Activated CD4-positive, alpha-beta T cell treated with anti-CD3 and anti-CD28 coated beads for 36 hours (primary cell): ENCODE measurements at places on chromosomes 6 and 20.

- DNase-seq: no peak
Observed at GRCh38 chr6:119444642-119445557, 95.3 kb upstream of the MAN1A1 start.

DNA sequence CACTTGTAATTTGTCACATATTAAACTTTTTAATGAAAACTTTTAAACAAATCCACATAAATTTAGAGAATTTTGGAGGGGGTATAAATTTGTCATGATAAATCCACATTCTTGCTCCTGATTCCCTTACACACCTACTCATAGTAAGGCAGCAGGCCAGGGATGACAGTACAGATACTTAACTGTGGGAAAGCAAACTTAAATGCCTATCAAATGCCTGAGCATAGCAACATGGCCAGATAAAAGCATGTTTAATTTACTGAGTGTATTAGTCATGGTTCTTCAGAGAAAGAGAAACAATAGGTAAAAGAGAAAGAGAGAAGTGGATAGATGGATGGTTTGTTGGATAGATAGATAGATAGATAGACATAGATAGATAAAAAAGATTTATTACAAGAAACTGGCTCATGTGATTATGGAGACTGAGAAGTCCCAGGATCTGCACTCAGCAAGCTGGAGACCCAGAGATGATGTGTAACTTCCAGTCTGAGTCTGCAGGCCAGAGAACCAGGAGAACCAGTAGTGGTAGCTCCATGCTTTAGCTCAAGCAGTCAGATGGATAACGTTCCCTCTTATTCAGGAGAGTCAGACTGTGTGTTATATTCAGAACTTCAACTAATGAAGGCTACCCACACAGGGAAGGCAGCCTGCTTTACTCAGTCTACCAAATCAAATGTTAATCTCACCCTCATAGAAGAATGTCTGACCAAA lies 15.9 kb upstream of the ADGRF1 start:
- no peak for DNase-seq

GRCh38 chr20:61763740-61764400 lies 301.8 kb downstream of the TAF4 start:
- DNase-seq: no peak

DNA sequence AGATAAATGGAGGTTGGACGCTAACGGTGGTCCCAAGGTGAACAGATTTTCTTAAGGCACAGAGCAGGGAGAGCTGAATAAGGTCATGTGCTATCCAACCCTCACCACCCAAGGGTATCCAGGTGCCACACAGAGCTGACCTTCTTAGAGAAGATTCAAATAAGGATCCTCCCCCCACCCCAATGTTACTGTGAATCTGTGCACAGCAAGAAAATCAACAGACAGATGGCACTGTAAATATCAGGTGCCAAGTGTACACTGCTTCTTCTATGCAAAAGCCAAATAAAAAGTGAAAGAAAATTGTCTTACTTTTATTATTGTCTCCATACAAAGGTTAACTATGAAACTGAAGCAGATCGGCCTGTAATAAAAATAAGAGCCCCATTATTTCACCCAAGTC lies 96.9 kb downstream of the PAK5 start:
- DNase-seq: no peak

- DNase-seq: no peak
Observed at GRCh38 chr20:48803176-48804053, 24.4 kb downstream of the PREX1 start.

GRCh38 chr20:44576297-44576696 lies 6.1 kb upstream of the PKIG start:
- peak; percentile 34 for DNase-seq

DNA sequence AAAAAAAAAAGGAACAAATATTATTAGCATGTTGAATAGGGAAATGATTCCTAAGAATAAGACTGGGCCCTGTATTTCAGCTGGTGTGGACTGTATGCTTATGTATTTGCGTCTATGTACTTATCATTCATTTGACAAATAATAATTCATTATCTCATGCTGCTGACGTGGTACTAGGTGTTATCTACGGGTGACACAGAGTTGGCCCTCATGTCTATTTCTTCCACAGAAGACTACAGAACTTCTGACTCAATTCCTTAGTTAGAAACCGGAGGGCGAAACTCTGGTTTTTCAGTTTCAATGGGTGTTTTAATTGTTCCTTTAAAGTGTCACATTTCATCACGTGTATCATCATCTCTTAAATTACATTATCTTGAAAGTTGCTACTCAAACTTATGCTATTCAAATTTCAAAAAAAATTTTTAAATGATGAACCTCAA lies 305.9 kb downstream of the CLIC5 start:
- peak; percentile 63 for DNase-seq

GRCh38 chr20:59231124-59231804 lies 67.6 kb downstream of the ZNF831 start:
- no peak for DNase-seq

DNA sequence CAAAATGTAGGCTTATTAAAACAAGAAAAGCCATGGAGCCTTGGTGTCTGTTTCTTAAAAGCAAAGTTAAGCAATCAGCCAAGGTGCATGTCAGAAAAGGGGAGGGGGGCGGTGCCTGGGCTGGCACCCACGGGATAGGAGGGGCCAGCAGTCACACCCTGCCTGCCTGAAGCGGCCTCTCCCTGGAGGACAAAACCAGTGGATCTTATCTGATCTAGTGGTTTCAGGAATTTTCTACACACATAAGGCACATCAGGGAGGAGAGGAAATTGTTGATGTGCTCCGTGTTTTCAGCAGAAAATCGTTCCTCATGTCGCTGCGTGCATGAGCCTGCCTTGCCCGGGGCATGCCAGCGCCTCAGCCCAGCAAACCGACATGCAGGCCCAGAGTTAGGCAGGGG lies 276.4 kb downstream of the TAF4 start:
- no peak for DNase-seq

GRCh38 chr20:64065974-64066343 lies 3.0 kb downstream of the TCEA2 start:
- peak; percentile 84 for DNase-seq

DNA sequence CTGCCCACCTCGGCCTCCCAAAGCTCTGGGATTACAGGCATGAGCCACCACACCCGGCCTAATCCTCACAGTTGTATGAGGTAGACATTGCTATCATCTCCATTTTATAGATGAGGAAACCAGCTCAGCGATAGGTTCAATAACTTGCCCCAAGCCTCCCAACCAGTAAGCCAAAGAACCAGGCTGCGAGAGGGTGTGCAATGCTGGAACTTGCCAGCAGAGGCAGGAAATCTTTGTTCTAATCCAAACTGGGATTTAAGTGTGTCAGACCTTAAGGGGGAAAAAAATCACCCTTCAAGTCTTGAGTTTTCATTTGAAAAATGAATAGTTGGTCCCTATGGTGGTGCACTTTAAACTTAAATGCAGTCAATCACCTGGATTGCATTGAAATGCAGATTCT lies 20.1 kb upstream of the RNGTT start:
- peak; percentile 25 for DNase-seq

DNA sequence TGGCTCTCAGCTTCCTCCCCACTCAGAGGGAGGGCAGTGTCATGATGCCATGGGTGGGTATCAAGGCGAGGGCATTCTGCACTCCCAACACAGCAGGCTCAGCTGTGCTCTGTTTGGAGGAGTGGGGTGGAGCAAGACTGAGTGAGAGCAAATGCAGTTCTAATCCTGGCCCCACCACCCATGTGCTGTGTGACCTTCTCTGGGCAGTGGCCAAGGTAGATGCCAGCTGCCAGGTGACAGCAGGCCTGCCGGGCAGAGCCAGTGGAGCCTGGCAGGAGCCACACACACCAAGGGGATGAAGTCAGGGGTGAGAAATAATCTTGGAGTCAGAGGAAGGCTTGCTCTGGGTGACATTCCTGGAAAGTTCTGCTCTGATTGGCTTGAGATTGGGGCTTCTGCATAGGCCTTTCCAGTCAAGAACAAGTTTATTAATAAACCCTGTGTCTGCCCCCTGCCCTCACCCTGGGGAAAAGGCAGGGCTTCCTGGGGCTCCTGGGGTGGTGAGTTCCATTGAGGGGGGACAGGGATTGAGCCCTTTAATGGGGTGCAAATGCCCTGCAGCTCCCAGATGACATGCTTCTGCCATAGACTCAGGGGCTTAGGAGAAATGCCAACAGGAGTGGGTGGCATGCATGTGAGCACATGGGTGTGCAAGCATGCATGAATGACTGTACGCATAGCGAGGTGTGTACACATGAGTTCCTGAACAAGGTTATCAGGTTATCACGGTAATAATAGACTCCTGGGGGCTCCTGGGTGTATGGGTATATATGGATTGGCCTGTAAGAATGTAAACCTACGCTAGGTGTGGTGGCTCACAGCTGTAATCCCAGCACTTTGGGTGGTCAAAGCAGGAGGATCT lies 134.2 kb downstream of the MRPL14 start:
- no peak for DNase-seq

- DNase-seq: no peak
Observed at GRCh38 chr6:99645986-99646385, 39.4 kb downstream of the PRDM13 start.

DNA sequence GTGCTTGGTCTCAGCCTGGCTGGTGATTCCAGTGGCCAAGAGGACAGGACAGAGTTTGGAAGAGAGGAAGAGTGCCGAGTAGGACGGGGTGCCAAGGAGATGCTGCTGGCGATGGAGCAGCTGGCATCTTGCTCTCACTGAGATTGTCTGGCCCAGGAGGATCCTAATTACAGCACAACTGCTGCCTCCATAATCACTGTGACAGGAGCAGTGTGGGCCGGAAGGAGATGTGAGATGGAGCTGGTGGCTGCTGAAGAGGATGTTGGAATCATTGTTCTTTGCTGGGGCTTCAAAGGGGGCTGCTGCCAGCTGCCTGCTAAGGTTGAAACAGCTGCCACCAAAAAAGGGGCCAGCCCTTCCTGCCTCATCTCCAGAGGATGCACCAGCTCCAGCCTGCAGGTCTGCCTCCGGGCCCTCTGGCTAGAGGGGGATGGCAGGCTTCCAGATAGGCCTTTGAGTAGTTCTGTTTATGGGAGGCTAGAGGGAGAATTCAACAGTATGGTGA lies 214.4 kb downstream of the RNF144B start:
- no peak for DNase-seq

DNA sequence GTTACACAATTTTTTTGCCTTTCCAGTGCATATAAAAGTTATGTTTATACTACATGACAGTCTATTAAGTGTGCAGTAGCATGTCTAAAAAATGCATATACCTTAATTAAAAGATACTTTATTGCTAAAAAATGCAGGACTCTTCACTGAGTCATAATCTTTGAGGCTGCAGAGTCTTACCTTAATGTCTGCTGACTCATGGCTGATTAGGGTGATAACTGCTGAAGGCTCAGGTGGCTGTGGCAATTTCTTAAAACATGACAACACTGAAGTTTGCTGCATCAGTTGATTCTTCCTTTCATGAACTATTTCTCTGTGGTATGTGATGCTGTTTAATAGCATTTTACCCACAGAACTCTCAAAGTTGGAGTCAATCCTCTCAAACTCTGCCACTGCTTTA lies 19.1 kb downstream of the ZSCAN23 start:
- DNase-seq: no peak

GRCh38 chr6:53918854-53919510 lies 124.2 kb downstream of the LRRC1 start:
- no peak for DNase-seq

- no peak for DNase-seq
Observed at GRCh38 chr20:4169360-4170190, 154.2 kb upstream of the RNF24 start.

DNA sequence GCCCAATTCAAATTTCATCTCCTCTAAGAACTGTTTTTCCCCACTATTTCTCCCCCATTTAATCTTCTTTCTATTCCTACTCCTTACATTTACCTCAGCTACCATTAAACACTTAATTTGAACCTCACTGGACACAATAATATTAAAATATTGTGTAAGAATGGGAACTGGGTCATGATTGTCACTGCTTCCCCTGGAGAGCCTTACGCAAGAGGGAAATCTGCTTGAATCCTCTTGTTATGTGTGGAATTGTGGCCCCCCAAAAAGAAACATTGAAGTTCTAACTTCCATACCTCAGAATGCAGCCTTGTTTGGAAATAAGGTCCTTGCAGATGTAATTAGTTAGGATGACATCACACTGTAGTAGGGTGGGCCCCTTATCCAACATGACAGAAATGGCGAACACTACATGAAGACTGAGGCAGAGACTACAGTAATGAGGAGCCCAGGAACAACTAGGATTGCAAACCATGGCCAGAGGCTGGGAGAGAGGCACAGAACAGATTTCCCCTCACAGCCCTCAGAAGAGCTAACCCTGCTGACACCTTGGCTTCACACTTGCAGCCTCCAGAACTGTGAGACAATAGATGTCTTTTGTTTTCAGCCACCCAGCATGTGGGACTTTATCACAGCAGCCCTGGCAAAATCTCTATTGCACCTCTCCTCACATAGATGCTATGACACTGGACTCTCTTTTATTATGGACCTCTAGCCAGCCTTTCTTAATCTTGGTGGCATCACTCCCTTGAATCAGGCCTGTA lies 29.9 kb downstream of the HIVEP2 start:
- DNase-seq: no peak

- DNase-seq: no peak
Observed at GRCh38 chr20:45258259-45258658, 3.9 kb upstream of the SLPI start.

DNA sequence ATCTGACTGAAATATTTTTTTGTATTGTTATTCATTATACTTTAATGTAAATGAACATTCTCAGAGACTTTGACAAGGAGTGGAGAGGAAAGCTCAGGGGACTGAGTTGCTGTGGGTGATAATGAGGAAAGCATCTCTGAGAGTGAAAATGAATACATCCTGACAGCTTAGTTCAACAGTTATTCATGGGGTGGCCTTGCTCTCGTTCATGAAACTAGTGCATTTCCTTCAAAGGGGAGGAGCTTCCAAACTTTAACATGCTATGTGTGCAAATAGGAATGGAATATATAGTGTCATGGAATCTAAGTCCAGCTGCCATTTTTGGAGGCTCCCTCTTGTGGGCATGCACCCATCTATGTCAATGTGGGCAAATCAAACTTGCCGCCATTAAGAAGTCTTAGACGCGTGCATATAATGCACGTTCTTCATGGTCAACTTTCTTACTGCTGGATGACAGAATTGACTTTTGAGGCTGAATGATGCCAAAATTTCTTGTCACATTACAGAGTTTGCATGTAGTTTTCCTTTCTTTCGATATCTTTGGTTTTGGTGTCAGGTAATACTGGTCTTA lies 124.3 kb upstream of the TMEM170B start:
- peak; percentile 29 for DNase-seq

GRCh38 chr6:15626878-15627674 lies 35.8 kb downstream of the DTNBP1 start:
- DNase-seq: no peak
